ENCODE measurements at places on chromosomes 1 and 21.
A peak's percentile ranks its signal among the peaks of the same experiment; 100 is the strongest.

DNA sequence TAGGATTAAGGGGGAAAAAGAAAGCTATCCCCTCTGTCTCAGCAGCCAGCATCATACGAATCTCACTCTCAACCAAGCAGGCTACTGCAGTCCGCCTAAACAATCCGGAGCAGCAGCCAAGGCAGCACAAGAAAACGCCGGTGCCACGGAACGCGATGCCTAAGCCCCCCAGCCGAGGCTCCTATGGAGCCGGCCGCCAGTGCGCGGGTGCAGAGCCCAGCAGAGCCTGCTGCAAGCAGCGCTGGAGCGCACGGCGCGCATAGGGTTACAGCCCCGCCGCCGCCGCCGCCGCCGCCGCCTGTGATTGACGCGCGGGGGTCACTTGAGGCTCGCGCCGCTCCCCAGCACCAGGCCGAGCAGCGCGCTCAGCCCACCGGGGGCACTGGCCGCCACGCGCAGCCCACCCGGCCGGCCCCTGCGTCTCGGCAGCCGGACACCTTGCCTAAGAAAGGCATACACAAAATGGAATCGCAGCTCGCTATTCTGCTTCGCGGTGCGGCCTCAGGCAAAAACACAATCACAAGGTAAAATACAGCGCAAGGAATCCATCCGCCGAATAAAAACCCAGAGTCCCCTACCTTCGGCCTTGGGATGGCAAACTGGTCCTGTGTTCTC, 780 bp downstream of the HIVEP3 start:
- DNase-seq: peak; percentile 44

GRCh38 chr1:26907071-26907917, 6.5 kb downstream of the NR0B2 start:
- DNase-seq: no peak

DNA sequence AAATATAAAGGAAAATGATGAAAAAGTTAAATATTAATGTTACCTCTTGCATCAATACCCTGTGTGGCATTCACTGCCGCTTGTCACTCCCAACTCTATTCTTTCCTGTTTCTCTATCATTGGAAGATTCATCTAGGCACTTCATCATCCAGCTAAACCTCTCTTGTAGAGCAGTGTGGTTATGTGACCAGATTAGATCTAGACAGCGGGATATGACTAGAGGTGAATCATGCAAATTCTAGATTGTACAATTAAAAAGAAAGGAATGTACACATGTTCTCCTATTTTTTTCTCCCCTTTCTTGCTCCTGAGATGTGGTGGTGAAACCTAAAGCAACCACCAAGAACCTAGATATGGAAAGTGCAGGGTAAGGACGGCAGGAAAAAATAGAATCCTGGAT, 174.1 kb downstream of the LBR start:
- DNase-seq: no peak

- no peak for DNase-seq
Observed at GRCh38 chr1:224666913-224667312, 50.8 kb downstream of the CNIH3 start.

- no peak for DNase-seq
Observed at GRCh38 chr1:245118806-245119205, 36.0 kb upstream of the KIF26B start.

GRCh38 chr1:234507626-234508387, 28.8 kb upstream of the TARBP1 start:
- DNase-seq: no peak

- no peak for DNase-seq
Observed at GRCh38 chr1:47987601-47988000, 9.6 kb downstream of the TRABD2B start.

GRCh38 chr21:36709868-36710728, 11.2 kb downstream of the SIM2 start:
- DNase-seq: no peak

- no peak for DNase-seq
Observed at GRCh38 chr1:113391649-113392271, 1.4 kb downstream of the MAGI3 start.

- peak; percentile 63 for DNase-seq
Observed at GRCh38 chr1:52904927-52905698, 16.4 kb downstream of the ECHDC2 start.

- no peak for DNase-seq
Observed at GRCh38 chr1:167297222-167298214, 76.8 kb downstream of the POU2F1 start.

- DNase-seq: peak; percentile 30
Observed at GRCh38 chr1:220511785-220512184, 16.2 kb upstream of the MARK1 start.
